DMS 273 treated with DMSO at 0.1 percent for 48 hours (cell line): ENCODE measurements at places on chromosomes 12 and 14.

DNA sequence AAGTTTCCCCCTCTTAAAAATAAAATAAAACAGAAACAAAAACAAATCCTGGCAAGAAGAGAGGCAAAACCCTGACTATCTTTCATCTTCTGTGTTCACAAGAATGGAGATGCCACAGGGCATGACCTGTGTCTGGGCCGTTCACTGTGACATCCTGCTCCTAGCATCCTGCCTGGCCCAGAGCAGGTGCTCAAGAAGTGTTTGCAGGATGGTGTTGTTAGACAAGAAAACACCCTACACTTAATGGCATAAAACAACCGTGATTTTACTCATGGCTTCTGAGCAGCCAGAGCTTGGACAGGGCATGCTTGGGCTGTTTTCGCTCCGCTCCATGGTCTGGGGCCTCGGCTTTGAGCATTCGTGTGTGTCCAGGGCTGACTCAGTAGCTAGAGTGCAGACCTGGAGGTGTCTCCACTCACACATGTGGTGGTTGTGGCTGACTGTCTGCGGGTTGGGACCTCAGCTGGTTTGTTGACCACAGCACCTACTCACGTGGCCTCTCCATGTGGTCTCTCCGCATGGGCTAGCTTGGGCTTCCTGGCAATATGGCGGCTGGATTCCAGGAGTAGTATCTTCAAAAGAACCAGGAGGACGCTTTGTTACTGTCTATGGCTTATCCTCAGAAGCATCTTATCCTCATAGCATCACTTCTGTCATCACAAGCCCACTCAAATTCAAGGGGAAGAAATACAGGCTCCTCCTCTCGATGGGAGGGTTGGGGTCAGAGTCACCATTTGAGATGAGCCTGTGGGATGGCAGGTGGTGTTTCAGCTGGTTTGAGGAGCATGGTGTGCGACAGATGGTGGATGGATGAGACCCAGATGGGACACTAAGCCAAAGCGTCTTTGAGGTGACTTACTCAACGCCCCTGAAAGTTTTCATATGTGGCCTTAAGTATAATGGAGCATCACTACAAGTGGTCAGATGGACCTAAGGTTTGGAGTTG is 33.2 kb upstream of the FZD10 start:
- DNase-seq = no peak

GRCh38 chr14:68423686-68424085 is 369.2 kb downstream of the ZFP36L1 start:
- no peak for DNase-seq

- no peak for DNase-seq
Observed at GRCh38 chr12:119671070-119671469, 3.1 kb downstream of the PRKAB1 start.

- no peak for DNase-seq
Observed at GRCh38 chr12:2811801-2812200, 667 bp upstream of the ITFG2 start.

DNA sequence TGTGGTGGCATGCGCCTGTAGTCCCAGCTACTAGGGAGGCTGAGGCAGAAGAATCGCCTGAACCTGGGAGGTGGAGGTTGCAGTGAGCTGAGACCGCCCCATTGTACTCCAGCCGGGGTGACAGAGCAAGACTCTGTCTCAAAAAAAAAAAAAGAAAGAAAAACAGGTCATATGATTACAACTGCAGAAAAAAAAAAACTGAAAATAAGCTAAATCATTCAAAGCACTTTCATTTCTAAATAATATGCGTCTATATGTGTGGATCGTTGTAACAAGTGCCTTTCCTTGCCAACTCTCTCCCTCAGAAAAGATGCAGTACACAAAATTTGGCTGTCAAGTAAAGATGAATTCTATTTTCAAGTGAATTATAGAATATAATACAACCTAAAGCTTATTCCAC is 42.4 kb downstream of the ATXN2 start:
- DNase-seq = no peak

GRCh38 chr12:87428701-87429277 is 600.4 kb downstream of the C12orf50 start:
- DNase-seq = no peak

- no peak for DNase-seq
Observed at GRCh38 chr12:121595520-121595919, 14.7 kb upstream of the KDM2B start.

GRCh38 chr12:50132505-50133135 is 20.6 kb downstream of the COX14 start:
- no peak for DNase-seq

GRCh38 chr12:91205811-91206210 is 23.2 kb upstream of the DCN start:
- no peak for DNase-seq

- DNase-seq = no peak
Observed at GRCh38 chr12:97567619-97568110, 105.1 kb downstream of the RMST start.

DNA sequence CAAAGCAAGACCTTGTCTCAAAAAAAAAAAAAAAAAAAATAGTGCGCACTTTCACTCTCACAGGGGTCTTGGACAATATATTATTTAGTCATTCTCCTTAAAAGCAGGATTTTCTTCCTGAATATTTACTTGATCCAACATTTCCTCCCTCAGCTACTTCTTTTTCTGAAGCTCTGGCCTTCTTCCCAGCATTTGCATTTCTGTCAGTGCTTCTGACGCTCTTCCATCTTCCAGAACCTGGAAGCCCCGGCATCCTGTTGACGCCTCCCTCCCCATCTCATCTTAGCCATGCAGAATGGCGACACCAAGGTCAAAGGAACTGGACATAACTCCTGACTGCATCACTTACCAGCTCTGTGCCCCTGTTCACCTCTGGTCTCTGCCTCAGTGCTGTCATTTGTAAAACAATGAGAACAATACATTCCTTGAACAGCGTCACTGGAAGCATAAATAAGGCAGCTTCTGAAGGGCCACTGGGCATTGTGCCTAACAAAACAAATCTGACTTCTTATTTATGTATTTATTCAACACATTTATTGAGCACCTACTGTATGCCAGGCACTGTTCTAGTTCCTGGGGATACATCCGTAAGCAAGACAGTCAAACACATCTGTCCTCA is 90.9 kb upstream of the MDM1 start:
- no peak for DNase-seq

DNA sequence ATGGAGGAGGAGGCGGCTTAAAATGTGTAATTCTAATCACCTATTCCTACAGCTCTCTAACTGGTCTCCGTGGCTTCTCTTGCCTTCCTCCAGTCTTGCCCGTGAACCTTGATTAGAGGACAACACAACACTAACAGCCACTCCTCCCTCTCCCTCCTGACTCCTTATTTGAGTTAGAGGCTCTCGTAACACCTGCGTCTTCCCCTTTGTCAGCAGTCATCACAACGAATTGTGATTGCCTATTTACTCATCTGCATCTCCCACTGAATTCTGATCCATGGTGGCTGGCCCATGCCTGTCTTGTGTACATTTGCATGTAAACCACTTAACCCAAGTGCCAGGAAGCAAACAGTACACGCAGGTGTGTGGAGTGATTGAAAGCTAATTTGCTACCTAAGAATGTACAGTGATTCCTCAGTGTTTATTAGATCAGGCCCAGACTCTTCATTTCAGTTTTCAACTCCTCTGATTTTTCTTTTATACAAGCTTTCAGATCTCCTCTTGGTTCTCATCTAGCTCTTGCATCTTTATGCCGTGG is 154.5 kb downstream of the MON2 start:
- DNase-seq = no peak

DNA sequence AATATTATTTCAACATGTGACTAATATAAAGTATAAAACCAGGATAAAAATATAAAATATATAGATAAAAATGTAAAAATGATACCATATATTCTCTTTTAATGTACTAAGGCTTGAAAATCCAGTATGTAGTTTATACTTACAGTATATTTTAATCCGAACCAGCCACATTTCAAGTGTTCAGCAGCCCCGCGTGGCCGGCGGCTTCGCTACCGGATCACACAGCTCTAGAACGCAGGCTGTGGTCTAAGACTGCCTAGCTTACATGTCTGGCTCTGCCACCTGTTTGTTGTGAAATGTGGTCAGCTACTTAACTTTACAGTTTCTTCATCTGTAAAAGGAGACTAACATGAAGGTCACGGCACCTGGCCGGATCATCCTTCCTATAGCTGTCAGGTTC is 189.7 kb upstream of the TBX3 start:
- DNase-seq = no peak

DNA sequence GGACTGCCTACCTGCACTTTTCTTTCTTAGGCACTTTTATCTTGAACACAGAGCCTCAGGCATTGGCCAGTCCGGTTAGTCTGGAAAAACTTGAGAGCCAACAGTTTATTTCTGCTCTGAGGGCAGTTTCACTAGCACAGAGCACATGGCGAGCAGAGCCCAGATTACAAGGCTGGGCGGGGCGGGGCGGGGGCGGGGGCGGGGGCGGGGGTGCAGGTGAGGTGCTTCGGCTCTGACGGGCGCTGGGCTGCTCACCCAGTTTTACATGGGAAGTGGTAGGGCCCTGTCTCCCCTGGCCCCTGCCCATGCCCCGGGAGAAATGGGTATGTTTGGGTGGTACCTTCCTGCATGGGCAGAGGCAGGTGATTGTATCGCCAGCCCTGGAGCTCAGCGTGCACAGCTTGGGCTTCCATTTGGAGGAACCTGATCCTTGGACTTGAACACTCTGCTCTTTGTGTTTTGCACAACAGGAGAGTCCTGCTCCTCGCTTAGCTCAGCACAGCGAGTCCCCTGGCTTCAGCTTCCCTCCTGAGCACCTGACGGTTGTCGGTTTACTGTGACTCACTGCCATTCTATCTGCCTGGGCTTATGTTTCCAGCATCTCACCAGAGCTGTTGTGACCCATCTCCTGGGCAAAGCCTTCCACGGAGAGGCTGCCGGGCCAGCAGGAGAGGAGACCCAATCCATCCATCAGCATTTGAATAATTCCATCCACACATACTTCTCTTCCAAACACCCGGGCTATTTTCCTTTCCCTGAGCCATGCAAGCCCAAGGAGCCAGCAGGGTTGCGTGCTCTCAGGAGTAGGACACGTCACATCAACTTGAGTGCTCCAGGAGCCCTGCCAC is 108.5 kb downstream of the ARF6 start:
- DNase-seq = no peak

DNA sequence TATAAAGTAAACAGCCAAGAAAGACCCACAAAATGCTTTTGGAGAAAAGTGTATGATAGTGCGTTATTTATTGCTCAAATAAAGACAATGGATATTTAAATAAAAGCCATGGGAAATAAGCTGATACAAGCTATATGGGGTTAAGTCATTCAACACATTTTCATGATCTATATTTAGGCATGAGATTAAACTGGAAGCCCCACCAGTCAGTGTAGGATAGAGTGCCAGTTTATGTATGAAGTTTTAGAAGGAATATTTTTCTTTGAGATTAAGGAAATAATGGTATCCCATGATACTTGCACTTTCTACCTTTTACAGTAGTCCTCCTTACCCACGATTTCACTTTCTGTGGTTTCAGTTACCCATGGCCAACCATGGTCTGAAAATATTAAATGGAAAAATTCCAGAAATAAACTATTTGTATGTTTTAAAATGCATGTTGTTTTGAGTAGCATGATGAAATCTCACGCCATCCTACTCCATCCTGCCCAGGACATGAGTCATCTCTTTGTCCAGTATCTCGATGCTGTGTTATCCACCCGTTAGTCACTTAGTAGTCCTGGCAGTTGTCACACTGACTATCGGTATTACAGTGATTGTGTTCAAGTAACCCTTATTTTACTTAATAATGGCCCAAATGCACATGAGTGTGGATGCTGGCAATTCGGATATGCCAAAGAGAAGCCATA is 22.3 kb downstream of the SYT1 start:
- no peak for DNase-seq

DNA sequence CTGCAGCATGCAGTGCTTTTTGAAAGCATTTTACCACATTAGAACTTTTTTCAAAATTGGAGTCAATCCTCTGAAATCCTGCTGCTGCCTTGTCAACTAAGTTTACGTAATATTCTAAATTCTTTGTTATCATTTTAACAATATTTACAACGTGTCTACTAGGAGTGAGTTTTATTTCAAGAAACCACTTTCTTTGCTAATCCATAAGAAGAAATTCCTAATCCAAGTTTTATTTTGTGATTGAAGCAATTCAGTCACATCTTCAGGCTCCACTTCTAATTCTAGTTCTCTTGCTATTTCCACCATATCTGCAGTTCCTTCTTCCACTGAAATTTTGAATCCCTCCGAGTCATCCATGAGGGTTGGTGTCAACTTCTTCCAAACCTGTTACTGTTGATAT is 25.4 kb downstream of the PRORP start:
- no peak for DNase-seq

GRCh38 chr12:2639020-2639298 is 155.8 kb upstream of the FKBP4 start:
- no peak for DNase-seq

- no peak for DNase-seq
Observed at GRCh38 chr14:61537563-61538463, 157.5 kb upstream of the HIF1A start.

GRCh38 chr14:95062220-95062619 is 95.1 kb downstream of the DICER1 start:
- DNase-seq = no peak

DNA sequence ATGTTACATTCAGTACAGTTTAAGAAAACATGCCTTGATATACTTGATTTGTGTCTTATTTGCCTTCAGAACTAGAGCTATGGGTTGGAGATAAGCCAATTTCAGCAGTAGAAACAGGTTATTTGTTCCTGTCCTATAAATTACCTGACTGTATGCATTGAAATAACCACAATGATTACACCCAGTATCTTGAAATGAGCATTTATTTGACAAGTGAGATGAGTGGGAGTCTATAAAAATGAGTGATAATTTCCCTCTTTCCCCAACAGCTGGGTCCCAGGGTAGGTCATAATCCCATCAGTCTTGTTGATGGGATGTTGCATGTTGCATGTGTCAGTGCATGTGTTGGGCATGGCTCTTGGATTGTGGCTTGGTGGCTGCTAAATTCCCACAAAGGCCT is 3.7 kb downstream of the TAS2R42 start:
- no peak for DNase-seq
